C1 segment of cervical spinal cord (tissue), 14 donors: ENCODE measurements at places on chromosomes 16 and 17.

DNA sequence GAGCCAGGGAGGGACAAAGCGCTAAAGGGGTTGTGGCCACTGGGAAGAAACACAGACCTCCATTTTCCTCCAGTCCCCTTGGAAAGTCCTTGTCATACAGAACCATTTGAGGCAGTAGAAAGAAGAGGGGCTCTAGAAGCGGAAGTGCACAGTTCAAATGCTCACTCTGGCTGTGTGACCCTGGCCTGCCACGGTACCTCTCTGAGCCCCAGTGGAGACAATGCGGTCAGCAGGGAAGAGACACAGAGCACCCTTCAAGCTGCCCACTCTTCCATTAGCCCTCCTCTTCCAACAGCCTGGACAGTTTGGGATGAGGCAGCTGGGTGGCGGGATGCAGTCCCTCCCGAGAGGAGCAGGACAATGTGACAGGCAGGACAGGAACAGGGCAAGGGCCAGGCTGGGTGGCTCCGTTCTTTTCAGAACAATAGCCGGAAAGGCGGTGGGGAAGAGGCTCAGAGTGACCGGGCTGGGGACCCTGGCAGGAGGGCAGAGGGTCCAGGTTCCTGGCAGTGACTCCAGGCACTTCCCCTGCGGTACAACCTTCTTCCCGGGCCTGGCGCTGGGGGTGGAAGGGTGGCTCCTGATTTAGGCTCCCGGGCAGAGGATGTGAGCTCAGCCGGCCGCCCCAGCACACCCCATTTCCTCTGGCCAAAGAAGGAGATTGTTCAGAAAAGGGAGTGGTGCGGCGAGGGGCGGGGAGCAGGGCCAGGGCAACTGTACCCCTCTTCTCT is 5.6 kb downstream of the CASKIN2 start:
- no peak for DNase-seq

DNA sequence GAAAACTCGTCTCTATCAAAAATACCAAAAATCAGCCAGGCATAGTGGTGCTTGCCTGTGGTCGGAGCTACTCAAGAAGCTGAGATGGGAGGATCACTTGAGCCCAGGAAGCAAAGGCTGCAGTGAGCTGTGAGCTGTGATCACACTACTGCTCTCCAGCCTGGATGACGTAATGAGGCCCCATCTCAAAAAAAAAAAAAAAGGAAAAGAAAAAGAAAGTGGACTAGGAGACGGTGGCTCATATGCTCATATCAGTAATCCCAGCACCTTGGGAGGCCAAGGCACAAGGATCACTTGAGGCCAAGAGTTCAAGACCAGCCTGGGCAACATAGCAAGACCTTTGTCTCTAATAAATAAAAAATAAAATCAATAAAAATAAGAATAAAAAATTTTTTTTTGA is 8.8 kb upstream of the SUMO2 start:
- no peak for DNase-seq

DNA sequence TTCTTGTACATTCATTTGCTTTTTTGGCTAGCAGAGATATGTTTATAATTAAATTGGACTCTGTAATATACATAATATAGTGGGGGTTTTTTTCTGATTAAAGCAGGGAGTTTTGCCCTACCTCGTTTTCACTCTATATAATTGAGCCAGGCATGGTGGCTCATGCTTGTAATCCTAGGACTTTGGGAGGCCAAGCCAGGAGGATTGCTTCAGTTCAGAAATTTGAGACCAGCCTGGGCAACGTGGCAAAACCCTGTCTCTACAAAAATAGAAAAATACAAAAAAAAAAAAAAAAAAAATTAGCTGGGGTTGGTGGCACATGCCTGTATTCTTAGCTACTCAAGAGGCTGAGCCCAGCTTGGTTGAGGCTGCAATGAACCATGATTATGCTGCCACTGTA is 42.2 kb downstream of the PAFAH1B1 start:
- no peak for DNase-seq

DNA sequence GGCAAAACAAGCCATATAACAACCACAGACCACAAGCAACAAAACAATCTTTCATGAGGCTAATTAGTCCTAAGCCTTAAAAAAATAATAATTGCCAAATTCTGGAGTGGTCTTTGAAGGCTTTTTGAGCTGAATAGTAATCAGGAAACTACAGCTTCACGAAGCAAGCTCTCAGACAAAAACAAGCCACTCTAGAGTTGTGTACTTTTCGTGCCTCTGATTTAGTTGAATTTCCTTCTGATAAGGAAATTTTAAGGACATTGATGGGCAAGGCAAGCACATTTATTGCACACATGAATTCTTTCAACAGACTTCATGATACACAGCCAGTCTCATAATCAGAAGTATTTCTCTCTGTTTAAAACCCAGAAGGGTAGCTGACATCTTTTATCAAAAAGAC is 130.8 kb upstream of the IRX3 start:
- DNase-seq, result no peak

GRCh38 chr17:1137465-1137894 is 42.3 kb downstream of the ABR start:
- no peak for DNase-seq

GRCh38 chr16:80691111-80691741 is 113.2 kb downstream of the CDYL2 start:
- DNase-seq, result no peak

DNA sequence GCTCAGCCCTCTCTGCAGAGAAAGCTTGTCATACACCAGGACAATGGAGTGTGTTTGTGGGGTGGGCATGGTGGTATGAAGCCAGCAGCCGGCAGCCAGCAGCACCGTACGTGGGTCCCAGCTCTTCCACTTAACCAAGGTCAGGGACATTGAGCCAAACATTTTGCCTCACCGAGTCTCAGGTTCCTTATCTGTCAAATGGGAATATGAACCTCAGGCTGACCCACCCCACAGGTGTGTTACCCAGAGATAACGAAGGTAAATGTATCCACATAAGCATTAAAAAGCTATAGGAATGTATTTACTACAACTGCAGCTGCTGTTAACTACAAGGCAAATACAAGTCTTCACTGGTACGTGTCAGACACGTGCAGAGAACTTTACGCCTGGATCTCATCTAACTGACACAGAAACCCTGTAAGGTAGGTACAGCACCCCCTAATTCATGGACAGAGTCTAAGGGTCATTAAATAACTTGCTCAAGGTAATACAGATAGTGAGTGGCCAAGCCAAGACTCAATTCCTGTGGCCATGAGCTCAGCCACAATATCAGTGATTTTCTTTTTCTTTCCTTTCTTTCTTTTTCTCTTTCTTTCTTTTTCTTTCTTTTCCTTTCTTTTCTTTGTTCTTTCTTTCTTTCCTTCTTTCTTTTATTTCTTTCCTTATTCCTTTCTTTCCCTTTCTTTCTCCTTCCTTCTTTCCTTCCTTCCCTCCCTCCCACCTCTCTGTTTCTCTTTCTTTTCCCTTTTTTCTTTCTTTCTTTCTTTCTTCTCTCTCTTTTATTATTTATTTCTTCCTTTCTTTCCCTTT is 990 bp downstream of the SLC5A11 start:
- DNase-seq, result no peak

DNA sequence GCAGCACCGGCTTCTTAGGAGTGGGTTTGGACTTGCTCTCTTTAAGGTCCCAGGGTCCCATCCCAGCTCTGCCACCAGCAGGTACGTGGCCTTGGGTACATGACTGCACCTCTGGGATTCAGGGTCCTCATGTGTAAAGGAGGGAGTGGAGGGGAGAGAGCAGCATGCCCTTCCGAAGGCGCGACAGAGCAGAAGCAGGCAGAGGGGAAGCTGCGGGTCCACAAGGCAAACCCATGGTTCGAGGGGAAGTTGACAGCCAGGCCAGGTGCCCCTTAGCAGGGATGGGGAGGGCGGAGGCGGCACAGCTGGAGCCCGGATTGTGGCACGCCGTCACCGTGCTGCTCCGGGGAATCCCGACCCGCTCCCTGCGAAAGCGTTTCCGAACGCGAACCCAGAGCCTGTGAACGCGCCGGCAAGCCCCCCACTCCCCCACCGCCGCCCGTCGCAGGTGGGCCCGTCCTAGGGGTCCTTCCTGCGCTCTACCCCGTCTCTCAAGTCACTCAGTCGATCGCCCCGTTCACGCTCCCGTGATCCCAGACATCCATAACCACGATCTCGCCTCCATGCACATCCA is 4.1 kb upstream of the TBX2 start:
- DNase-seq, result no peak

DNA sequence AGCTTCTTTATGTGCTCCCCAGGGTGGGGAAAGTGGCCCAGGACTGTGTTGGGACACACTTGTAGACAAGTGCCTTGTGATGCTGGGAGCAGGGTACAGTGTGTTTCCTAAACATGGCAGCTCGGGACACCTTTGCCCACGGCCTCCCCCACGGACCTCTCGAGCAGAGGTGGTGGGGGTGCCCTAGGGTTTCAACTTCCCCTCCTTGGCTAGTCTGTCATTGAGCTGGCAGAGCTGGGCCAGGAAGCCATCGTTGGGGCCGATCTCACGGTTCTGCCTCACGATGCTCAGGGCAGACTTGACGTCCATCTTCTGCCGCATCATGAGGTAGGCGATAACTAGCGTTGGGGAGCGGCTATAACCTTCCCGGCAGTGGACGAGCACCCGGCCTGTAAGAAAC is 9.4 kb downstream of the DUSP3 start:
- no peak for DNase-seq

GRCh38 chr16:57289391-57290257 is 5.2 kb upstream of the PLLP start:
- peak; percentile 33 for DNase-seq

DNA sequence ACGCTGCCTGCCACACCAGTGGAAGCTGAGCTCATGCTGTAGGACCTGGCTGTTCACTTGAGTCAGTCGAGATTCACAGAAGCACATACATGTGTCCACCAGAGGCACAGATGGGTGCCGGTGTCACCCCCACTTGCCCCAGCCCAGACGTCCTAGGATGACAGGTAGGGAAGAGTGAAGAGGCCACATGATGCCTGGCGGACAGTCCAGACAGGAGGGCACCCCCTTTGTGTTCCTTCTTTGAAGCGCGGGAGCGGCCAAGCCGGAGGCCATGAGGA is 8.8 kb downstream of the UBE2I start:
- no peak for DNase-seq

DNA sequence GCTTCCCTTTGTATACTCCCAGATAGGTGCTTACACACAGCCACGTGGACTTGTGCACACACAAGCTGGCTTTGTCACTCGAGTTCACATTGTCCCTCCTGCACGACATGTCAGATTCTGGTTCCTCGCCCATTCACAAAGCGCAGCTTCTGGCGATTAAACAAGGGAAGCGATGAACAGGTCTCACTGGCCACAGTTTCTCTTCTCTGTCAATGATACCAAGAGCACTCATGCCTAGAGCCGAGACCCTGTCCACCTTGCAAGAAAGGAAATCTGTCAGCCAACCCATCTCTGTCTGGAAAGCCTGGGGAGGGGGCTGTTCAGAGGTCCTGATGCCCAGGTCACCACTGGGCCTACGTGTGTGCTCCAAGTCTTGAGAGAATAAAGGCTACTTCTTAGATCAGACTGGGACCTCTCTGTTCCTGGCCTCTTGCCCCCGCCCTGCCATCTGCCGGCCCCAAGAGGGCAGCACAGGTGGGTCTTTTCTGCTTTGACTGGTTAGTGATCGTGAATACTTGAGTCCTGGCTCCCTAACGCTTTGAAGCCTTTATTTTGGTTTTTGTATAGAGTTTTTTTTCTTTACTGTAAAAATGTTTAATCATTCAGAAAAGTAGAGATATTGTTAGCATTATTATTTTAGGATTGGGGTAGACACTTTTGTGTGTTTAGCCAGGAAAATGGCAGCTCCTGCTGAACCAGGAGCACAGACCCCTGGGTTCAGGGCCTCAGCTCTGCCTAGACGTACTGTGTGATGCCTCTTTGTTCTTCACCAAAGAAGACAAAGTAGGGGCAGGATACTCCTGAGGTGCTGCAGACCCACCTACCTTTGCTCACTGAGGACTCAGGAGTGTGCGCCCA is 104.7 kb downstream of the MRM1 start:
- DNase-seq, result no peak

DNA sequence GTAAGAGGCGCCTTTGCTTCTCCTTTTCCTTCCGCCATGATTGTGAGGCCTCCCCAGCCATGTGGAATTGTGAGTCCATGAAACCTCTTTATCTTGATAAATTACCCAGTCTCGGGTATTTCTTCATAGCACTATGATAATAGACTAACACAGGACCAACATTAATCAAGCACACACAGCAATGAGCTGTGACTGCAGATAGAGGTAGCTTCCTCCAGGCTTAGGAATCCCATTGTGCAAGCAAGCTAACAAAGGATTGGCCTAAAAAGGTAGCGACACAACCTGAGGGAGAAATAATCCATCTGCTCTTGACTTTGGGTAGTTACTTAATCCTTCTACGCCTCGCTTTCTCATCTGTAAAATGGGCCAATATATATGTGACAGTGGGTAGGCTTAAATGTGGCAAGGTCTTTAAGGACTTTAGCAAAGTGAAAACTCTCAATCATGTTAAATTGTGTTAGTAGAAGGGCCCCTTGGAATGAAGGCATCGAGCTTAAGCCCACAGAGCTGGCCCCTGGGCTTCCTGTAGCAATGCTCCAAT is 393.6 kb downstream of the SOX9 start:
- DNase-seq, result no peak

DNA sequence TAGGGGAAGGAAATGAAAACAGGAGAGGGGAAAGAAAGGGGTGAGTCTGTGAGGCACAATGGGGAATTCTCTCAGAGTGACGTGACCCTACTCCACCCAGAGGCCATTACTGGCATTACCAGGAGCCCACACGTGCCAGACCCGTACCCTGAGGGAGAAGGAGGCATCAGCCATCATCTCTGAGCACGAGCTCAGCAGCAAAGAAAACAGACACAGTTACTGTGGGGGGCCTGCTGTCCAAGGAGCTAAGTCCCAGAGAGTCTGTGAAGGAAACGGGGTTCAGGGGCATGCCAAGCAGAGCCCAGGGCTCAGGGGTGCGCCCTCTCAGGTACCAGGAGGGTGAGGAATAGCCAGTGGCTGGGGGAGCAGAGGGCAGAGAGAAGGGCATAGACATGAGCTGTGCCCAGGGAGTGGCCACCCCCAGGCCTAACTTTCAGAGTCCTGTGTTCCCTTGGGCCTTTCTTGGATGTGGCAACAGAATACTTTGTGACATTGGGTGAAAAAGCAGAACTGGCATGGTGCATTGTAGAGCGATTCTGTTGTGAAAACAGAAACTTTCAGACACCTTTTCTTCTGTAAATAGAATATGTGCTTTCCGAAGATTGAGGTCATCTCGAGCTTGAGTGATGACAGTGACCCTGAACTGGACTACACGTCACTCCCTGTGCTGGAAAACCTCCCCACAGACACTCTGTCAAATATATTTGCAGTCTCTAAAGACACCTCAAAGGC is 11.3 kb downstream of the TAF1C start:
- peak; percentile 5 for DNase-seq

GRCh38 chr16:29961479-29962343 is at the start of gene TMEM219:
TMEM219 (plus strand) TSS chr16:29962079; CDS start chr16:29963144, 1,065 bp downstream.
- DNase-seq, result peak; percentile 85
